ENCODE measurements at places on chromosomes 12 and 14. TPM values are rescaled to one million over a fixed set of nuclear protein-coding genes. Genes with fewer than 3 reads are reported as not detected.

DNA sequence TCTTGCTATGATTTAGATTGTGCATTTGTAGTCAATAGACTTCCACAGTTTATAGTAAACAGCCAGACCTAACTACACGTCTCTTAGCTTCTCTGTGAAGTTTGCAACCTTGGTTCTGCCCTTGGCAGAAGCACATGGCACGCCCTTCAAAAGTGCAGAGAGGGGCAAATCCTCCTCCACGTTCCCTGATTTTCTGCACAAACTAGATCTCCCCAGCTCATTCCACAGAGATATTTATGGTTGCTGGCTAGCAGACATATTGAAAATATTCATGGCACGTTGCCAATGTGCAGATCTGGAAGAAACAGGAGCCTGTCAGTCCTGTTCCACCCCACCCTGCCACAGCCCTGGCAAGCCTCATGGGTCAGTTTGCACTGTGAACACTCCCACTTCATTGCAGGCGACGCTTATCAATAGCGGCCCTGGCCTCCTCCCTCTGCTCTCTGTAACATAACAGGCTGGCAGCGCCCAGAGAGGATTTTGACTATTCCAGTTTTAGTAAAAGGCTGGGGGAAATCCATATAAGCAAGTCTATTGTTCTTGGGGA lies 6.5 kb upstream of the LGALS3 start:
- DNase-seq: no peak

SLC7A8 gene
- 8.6 TPM for total RNA-seq

KRT82 gene
- not detected for total RNA-seq

GRCh38 chr12:45667761-45668160 lies 61.7 kb upstream of the ARID2 start:
- no peak for DNase-seq

RTN1 gene
- 114 TPM for total RNA-seq

SLC38A4 gene
- 3.5 TPM for total RNA-seq

All from spinal cord (tissue), 10 donors.